Caco-2 (cell line): ENCODE measurements at places on chromosomes 16 and 17. TPM values are rescaled to one million over a fixed set of nuclear protein-coding genes. Genes with fewer than 3 reads are reported as not detected.

DNA sequence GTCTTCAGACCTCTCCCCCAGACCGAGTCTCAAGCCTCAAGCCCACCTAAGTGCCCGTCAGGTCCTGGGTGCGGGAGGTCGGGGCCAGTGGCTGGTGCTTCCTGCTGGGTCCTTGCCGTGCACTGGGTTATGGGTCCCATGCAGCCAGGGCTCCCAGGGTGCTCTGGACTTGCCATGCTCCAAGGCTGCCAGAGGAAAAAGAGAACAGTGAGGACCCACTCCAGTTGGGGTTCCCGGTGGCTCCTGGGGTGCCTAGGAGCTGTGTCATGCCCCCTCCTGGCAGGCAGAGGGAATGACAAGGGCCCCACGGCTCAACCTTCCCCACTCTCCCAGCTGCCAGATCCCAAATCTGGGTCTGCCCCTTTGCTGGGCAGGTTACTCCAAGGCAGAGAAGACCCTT lies 3.8 kb downstream of the SNX20 start:
- no peak for DNase-seq

MYO19 gene
- total RNA-seq = 153 and 177 TPM in 2 replicates

GRCh38 chr17:80774146-80774545 lies 217.5 kb upstream of the CHMP6 start:
- no peak for DNase-seq

DNA sequence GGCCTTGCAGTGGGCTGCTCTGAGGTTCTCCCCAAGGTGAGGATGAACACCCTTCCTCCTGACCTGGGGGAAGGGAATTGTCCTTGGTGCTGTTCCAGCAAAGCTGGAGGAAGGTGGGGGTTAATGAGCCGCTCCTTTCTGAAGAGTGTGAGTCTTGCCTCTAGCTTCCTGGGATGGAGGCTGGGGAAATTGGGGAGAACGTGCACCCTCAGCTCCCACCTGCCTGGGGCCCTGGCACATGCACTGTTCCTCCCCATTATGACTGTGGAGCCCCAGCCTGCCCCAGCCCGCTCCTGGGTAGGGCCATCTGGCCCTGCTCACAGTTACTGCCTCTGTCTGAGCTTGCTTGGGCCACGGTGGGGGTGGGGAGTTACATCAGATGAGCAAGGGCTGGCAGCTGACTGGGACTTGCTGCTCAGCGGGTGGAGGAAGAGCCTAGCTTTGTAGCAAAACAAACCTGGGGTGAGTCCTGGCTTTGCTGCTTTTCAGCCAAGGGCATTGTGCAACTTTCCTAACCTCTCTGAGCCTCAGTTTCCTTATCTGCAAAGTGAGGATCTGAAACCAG lies 11.1 kb downstream of the TNS4 start:
- no peak for DNase-seq

NUTF2 gene
- 239 and 245 TPM in 2 replicates for total RNA-seq

DNA sequence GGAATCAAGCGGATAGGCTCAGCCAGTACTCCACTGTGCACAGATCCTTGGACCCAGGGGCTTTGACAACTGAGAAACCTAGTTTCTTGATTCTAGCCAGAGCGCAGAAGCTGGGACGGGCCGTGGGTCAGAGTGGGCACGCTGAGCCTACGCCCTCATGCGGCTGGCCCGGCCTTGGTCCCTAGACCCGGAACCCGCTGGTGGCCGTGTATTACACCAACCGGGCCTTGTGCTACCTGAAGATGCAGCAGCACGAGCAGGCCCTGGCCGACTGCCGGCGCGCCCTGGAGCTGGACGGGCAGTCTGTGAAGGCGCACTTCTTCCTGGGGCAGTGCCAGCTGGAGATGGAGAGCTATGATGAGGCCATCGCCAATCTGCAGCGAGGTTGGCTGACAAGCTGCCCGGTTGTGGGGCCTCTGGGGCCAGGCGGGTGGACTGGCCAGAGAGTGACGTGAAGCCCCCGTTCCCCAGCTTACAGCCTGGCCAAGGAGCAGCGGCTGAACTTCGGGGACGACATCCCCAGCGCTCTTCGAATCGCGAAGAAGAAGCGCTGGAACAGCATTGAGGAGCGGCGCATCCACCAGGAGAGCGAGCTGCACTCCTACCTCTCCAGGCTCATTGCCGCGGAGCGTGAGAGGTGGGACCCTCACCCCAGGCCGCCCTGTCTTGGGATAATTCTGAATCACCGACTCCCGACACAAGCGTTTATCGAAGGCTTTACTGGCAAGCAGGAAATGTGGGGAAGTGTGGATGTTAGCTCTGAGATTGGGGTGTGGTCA lies 946 bp downstream of the STUB1 start:
- no peak for DNase-seq

DNA sequence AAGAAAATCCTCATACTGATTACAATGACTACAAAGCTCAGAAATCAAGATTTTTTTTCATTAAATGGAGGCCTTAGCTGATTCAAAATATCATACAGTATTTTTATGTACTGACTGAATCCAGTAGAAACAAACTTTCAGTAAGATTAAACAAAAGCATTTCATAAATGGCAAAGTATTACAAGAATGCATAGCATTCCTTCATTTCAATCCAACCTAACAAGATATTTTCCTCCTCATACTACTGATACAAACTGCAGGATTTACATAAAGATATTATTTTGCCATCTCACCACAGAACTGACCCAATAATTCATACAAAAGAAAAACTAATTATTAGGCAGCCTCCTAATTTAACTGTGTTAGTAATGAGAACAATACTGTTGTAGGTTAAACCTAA lies 6.2 kb upstream of the KANSL1 start:
- DNase-seq = no peak

- DNase-seq = no peak
Measured at GRCh38 chr16:15548482-15548891, 94.5 kb downstream of the MARF1 start.

PTX4 gene
- not detected in 2 replicates for total RNA-seq

DNA sequence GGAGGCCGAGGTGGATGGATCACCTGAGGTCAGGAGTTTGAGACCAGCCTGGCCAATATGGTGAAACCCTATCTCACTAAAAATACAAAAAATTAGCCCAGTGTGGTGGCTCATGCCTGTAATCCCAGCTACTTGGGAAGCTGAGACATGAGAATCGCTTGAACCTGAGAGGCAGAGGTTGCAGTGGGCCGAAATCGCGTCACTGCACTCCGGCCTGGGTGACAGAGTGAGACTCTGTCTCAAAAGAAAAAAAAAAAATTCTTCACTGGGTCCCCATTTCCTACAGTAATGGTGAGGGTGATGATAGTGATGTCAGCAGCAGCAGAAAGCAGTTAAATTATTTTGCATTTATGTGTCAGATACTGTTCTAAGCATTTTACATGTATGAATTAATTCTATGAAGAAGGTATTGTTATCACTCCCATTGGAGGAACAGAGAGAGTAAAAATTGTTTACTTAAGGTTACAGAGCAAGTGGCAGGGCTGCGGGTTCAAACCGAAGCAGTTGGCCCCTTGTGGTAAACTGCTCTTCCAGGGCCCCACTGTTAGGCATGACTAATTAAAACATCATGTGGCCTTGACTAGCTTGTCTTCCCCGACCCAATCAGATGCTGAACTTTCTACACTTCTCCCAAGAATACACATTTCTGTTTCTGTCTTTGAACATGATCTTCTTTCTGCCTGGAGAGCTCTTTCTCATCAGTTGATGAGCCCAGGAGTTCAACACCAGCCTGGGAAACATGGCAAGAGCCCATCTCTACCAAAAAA lies 45.8 kb downstream of the STAT3 start:
- DNase-seq = no peak

GRCh38 chr16:86019446-86020047 lies 120.6 kb downstream of the IRF8 start:
- peak; percentile 40 for DNase-seq

GRCh38 chr16:11418506-11418905 lies 73.2 kb downstream of the RMI2 start:
- no peak for DNase-seq

- no peak for DNase-seq
Measured at GRCh38 chr17:32774695-32775084, 102.2 kb downstream of the MYO1D start.

DNA sequence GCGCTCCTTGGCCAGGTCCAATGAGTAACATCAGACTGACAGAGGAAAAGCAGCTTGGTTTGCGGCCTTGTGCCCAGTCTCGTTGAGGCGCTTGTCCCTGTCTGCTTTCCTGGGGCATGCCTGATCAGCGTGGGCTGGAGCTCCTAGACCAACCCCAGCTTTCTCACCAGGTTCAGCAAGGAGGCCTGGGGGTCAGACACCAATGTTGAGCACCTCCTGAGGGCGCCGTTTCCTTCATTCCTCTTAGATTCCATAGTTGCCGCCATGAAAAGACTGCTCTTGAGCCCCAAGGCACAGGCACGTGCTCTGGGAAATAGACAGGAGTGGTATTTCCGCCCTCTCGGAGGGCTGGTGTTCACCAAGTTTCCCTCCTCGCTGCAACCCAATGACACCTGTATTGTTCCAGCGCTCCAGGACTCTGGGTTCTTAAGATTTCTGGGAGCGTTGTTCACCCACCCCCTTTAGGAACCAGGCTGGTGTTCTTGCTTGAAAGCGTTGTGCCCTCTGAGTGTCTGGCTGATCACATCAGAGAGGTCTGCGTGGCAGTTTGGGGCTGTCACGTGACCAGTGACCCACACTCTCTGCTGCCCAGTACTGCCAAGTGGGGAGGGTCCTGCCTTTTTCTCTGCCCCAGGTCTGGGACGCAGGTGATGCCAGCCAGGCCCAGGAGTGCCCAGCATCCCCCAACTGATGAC lies 18.0 kb downstream of the KCTD2 start:
- DNase-seq = no peak

EME1 gene
- total RNA-seq = 43.5 and 48.5 TPM in 2 replicates

DNA sequence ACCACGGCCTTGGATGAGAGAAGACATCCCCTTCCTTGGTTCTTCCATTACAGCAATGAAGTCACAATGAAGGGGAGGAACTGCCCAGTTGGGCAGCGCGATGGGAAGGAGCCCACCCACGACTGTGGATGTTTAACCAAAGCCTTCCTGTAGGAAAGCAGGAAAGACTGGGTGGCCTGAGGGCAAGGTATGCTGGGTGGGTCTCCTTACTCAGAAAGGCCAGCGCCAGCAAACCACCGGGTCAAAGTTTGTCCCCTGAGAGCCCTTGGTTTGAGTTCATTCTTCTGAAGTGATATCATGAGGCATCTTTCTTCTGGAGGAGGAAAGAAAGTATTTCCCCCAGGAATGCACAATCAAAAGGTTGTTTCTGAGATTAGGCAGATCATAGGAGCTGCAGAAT lies 105.2 kb downstream of the C16orf95 start:
- DNase-seq = no peak

- no peak for DNase-seq
Measured at GRCh38 chr16:88768071-88768783, 16.8 kb downstream of the PIEZO1 start.

IL17C gene
- total RNA-seq = not detected in 2 replicates

GRCh38 chr17:47686664-47687327 lies 7.2 kb upstream of the TBKBP1 start:
- DNase-seq = no peak
